ENCODE measurements at places on chromosomes 4 and X.

DNA sequence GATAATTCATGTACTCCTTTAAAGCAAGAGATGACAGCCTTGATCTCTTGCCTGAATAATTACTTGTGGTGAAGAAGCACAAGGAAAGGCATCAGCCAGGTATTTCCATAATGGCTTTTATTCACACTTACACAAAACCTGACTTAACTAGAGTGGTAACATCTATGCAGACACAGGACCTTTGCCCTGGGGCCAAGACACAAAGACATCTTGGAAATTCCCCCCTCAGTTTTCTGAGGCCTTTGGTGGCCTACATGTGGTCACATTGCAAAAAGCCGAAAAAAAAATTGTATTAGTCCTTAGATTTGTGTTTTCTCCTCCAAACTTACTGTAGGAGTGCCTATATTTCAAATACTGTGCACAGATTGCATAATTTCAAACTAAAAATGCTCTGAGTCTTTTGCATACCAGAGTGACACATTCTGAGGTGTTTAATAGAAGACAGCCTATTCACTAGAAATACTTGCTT lies 172.4 kb downstream of the PDGFC start:
- DNase-seq, result no peak

DNA sequence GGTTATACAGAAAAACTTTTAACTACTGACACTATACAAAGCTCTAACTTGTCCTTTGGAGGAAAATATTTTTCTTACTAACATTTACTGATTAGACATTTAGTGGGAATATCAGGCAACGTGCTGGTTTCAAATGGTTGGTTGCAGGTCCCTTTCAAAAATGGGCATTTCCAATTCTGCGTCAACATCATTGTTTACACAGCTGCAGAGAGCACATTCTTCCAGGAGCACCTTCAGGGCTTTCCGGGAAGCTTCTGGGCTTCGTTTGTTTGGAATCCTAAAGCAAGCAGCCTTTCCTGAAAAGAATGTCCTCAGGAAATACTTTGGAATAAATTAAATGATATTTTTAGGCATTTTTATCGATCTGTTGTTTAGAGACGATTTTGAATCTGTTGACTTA lies 289.7 kb downstream of the TRIML1 start:
- DNase-seq, result no peak

DNA sequence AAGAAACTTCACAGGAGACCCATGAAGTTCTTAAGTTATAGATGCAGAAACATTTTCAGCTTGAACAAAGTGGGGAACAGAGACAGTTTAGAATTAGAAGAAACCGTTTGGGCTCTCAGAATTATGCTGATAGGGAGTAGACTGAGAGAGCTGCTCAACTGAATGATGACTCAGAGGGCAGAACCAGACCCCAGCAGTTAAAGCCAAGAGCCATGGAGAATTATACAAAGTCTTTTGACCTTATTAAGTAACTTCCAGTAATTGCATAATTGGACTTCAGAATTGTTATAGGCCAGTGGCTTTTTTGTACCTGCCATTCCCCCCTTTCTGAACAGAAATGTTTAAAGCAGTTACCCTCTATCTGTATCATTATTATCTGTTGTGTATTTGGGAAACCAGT lies 642.1 kb downstream of the CCSER1 start:
- no peak for DNase-seq

- no peak for DNase-seq
These were observed 74.4 kb upstream of the DYNLT3 start for GRCh38 chrX:37921758-37922157.

DNA sequence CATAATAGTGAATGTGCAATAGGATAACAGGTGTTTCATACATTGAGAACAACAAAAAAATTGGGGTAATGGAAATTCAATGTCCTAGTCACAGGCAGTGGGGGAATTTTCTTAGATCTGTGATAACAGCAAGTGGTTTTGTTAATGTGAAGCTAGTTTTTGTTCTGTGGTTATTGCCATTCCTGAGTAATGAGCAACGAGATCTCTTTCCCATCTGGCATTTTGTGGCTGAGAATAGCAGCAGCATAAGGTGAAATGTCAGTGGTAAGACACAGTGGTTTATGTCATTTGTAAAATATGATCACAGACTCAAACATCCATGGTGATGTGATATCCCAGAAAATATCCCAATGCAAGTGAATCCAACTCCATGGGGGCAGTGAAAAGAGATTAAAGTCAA lies 497.5 kb downstream of the KCNIP4 start:
- no peak for DNase-seq

DNA sequence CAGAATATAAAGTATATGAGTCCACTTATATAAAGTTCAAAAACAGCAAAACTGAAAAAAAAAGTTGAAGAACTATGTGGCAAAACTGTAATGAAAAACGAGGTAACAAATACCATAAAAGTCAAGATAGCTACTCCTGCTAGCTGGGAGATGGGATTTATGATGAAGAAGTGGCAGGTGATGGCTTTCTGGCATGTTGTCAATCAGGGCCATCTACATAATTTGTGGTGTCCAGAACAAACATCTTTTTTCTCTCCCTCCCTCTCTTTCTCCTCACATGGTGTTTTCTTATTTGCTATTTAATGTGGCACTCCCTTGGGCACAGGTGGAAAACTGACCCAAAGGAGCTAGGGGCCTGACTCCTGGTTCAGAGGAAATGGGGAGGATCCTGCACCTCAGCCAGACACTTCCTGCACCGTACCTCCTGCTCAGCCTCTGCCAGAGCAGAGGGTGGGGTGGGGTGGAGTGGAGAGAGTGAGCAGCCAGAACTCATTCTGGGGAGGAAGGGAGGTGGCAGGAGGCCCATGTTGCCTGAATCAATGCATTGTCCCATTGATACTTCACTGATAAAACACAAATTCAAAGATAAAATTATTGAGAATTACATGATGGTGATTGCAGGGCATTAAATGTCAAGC lies 5.3 kb upstream of the SAP30 start:
- DNase-seq, result no peak

DNA sequence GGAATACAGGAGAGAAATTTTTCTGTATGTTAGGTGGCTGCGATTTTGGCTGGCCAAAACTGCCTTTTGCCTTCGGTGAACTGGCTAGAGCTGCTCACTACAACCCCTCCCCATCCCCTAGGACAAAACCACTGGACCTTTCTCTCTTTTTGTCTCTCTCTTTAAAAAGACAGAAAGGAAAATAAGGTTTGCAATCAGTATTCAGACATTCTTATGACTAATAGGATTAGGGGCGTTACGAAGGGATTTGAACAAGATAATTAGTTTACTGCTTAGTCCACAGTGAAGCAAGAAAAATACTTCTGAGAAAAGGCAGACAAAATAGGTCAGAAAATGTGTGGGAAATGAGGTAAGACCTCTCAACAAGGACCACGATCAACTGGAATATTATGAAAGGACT lies 180.4 kb downstream of the SLIT2 start:
- DNase-seq, result no peak

DNA sequence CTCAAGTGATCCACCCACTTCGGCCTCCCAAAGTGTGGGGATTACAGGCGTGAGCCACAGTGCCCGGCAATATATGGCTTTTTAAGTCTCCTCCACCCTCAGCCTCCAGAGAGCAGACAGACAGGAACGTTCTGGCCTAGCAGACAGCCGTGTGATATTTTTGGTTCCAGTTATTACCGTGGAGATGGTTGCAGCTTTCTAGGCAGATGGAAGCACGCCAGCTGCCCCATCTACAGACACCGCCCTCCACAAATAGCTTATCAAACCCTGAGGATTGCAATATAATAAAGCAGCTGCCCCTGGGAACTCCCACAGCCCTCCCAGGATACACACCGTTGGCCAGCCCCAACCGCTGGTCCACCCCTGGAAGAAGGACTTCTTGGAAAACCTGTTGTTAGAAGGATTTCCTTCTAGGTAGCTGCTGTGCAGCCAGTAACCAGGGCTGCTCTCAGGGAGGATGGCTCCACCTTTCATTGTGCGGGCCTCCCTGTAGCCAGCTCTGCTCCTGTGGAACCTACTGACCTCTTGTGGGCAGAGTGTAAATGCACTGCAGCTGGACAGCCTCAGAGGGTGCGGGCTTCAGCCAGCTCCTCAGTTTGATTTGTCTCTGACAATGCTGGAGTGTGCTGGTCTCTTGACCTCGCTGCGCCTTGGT lies 44.0 kb downstream of the SLC25A5 start:
- DNase-seq, result peak; percentile 9

GRCh38 chr4:54513204-54513603 lies 144.6 kb upstream of the KIT start:
- no peak for DNase-seq

DNA sequence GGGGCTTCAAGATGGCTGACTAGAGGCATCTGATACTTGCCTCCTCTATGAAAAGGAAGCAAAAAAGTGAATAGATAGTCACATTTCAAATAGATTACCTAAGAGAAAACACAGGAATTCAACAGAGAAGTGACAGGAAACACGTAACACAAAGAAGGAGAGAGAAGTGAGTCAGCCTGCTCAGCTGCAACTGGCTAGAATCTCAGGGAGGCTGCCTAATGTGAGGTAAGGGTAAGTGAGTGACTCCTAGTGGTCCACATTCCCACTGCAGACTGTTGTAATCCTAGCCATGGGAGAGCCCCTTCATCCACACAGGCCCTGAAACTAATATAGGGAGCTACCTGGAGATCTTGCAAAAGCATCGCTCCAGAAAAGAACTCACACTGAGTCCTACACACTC lies 179.2 kb downstream of the SLC7A11 start:
- DNase-seq, result no peak

DNA sequence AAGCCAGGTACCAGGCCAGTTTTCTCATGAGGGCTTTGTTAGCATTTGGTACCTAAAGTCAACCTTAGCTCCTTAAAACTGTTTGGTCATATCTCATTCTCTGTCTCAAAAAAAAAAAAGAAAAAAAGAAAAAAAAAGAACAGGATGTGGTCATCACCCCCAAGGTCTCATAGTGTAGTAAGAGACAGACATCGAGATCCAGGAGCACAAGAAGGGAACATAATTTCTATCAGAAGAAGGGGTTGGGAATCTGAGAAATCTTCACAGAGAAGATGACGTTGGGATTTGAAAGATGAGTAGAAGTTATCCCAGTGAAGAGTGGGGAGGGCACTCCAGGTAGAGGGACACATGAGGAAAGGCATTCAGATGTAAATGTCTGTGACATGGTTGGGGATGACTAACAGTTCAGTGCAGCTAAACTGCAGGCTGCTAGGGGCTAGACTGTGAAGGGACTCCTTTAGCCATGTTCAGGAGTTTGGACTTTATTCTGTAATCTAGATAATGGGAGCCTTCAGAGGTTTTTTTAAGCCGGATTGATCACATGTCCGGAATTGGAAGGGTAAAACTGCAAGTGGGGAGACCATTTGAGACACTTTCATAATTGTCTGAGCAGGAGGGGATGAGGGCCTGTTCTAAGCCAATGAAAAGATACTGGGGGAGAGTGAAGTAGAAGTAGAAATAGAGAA lies 26.9 kb upstream of the GJB1 start:
- peak; percentile 42 for DNase-seq

- DNase-seq, result no peak
These were observed 61.3 kb downstream of the NPNT start for GRCh38 chr4:105956569-105956968.

DNA sequence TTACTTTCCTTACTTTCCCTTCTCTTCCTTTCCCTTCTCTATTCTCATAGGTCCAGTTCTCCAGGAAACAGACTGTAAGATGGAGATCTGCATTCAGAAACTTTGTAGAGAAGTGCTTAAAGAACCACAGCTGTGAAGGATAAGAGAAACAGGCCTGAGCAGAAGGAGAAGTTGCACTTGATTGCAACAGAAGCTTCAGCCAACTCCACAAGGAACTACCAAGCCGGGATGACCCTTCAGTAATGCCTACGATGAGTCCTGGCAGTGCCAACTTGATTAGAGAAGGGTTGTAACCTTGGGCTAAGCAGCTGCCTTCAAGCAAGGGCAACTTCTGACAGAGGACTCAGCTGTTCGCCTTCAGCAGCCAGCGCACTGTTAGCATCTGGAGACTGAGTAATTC lies 413.3 kb upstream of the RASGEF1B start:
- DNase-seq, result no peak

GRCh38 chr4:119709418-119709817 lies 80.8 kb upstream of the PDE5A start:
- DNase-seq, result no peak

DNA sequence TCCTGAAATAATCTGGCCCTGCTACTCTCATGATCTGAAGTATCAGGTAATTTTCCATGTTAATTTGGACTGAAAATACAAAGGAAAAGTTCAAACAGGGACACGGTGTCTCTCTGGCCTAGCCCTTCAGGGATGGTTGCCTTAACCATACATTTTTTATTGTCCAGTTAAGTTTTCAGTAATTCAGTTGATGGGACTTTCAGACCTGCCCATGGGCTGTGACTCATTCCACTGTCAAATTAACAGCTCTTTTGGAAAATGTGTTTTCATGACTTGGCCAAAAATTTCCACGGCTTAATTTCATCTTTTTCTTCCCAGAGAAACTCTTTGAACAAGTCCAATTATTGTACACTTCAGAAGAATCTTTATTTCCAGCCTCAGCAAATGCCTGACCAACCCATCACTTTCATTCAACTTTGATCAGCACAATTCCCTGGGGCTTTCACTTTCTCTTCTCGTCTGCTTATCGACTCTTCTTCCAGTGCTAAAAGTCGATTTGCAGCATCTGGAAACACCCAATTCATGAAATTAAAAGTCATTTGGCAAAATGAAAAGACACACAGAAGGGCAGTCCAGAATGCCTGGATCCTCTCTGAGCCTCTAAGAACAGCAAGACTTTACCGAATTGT lies 293.9 kb downstream of the RAB28 start:
- no peak for DNase-seq

DNA sequence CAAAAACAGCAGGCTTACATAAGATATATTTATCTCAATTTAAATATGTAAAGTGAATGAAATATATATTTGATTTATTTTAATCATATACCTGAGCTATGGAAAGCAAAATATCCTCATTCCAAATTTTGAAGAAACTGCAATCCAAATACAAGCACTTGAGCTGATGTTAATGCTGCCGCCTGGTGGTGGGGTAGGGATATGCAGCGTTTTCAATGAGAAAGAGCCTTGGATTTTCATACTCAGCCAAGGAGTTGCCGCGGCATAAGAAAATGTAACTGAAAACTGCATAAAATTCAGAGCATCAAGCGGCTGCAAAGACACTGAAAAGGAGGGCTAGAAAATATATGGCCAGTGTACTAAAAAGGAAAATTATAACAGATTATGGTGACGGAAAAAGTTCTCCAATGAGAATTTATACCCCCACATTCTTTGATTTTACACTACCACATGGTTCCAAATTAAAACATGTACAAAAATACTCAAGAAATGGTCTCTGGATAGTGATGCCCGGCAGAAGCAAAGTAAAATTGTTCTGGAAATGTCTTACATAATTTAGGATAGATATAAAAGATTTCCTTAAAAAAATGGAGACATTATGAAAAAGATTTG lies 660.3 kb upstream of the PITX2 start:
- no peak for DNase-seq

GRCh38 chr4:17128268-17128667 lies 229.8 kb upstream of the LDB2 start:
- DNase-seq, result no peak

GRCh38 chrX:15043538-15043937 lies 170.3 kb downstream of the MOSPD2 start:
- no peak for DNase-seq

DNA sequence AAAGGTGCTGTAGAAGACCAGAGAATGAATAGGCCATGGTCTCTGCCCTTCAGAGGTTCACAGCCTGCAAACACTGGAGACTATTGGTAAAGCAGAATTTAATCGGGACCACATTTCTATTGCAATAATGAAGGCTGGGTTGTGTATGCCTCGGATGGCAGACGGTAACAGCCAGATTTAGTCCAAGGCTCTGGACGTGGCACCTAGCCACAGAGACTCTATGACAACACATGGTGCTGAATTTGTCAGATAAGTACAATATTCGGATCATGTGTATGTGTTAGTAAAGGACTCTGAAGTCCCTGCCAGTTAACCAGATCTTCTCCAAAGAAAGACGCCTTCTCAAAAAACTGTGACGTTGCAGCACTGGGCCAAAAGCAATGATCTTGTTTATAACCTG lies 129.0 kb downstream of the DCTD start:
- no peak for DNase-seq

All from CD4-positive, alpha-beta memory T cell (primary cell).